Motor neuron (in vitro differentiated cells): ENCODE measurements at places on chromosomes 2 and 18. TPM values are rescaled to one million over a fixed set of nuclear protein-coding genes. Genes with fewer than 3 reads are reported as not detected.

The TTL gene
- total RNA-seq = 35.4 and 36.7 TPM in 2 replicates

The NUP35 gene
- 19.5 and 21.4 TPM in 2 replicates for total RNA-seq

The ELOA2 gene
- 0.13 and 0.41 TPM in 2 replicates for total RNA-seq

DNA sequence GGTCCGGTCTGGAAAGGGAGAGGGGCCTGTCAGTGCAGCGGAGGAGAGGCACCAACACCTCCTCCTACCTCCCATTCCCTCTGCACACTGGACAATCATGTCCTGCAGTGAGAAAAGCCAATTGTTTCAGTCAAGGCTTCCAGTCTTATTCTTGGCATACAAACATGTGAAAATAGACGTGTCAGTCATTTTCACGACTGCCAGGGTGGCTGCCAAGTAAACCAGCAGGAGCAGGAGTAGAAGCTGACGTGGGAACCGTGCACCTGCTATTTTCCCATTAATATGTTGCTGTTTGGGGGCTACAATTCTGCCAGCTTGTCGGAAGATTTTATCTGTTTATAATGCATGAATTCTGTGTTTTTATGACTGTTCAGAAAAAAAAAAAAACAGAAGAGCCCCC is 202.3 kb downstream of the SPP2 start:
- no peak for ATAC-seq

DNA sequence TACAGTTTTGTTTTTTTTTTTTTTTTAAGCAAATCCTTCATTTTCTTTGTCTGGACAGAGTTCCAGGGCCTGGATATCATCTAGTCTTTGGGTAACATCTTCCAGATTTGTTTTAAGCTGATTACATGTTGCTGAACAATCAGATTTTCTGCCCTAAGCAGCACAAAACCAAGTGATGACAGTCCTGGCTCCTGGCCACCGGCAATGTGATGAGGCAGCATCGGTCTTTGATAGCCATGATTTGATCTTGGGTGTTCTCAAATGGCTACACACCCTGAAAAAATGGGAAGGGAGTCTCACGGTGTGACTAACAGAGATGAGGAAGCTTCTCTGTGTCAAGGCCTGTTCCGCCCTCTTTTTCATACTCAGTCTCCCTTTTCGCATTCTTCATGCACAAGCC is 708.6 kb upstream of the ZEB2 start:
- no peak for ATAC-seq
